GOT3 (cell line): ENCODE measurements at places on chromosomes 3 and 15.

DNA sequence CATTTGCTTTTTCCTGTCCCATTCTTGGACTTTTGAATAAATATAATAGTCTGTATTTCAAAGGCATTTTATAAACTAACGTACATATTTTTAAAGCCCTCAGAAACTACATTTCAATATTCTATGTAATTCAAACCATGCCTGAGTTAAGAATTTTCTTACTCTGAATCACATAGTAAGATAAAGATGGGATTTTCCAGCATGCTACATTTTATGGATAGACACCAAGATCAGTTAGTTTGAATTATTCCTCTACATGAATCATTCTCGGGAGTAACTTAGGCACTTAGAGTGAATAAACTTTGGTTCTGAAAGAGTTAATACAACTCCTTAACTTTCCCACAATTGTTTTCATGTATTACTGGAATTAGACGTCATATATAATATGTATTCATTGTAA lies 713.3 kb upstream of the CBLB start:
- DNase-seq = no peak

DNA sequence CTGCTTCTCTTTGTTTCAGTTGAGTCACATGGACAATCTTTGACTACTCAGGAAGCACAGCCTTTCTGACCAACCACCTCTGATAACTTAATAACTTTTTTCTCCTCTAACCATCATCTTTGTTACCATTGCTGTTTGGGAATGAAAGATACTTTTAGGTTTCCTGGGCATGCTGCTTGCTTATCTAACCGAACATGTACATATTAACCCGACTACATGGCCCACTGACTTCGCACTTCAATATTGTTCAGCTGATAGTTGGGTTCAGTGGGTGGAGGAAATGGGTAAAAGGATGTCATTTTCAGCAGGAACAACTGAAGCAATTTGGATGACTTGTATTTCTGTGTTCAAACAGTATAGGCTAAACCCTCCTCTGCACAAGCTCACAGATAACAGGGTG lies 214.3 kb downstream of the SQOR start:
- no peak for DNase-seq

DNA sequence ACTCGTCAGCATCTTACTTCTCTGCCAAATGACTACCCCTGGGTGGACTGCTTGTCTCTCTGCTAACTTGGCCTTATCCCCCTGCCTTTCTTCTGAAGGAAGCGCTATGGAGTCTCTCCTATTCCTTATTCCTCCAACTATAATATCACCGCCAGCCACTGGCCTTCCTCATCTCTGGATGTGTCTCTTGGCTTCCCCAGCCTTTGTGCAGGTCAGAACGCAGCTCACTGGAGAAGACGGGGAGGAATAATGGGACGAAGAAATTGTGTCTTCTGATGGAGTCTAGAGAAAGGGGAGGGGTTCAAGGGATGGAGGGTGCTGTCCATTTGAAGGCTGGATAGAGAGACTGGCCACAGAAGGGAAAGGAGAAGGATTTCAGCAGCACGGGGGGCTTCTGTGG lies 16.9 kb downstream of the ITGA11 start:
- DNase-seq = no peak

GRCh38 chr3:166897811-166898210 lies 482.3 kb downstream of the ZBBX start:
- no peak for DNase-seq

DNA sequence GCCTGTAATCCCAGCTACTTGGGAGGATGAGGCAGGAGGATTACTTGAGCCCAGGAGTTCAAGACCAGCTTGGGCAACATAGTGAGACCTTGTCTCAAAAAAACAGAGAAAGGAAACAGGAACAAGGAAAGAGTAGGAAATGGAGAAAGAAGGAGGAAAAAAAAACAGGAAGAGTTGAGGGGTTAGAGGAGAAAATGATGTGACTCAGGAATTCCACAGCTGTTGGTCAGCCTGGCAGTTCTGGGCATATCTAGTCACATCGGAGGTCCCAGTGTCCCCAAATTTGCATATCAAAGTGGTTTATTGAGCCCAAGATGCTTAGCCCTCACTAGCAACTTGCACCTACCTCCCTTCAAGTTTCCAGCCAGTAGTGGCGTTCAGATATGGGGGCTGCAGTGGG lies 18.8 kb upstream of the JMJD7 start:
- DNase-seq = no peak

GRCh38 chr3:16849229-16849628 lies 35.5 kb upstream of the PLCL2 start:
- no peak for DNase-seq

GRCh38 chr15:87902772-87903426 lies 353.6 kb downstream of the NTRK3 start:
- no peak for DNase-seq

DNA sequence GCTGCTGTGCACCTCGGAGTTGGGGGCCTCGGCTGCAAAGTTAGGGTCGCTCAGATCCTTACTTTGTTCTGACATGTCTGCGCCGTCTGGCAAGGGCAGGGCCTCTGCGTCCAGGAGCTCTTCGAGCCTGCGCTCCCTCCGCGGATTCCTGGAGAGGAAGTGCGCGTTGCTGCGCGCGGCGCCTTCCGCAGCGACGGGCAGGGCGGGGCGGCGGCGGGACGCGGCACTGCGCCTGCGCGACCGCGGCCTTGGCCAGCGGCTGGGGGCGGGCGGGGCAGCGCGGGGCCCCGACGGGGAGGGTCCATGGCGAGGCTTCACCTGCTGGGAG lies at the start of gene NDN:
Gene NDN (minus strand): TSS at position 163 of the 328 bp plus-strand sequence. CDS start 88 bp downstream, at position 75.
- peak; percentile 15 for DNase-seq

- no peak for DNase-seq
Observed at GRCh38 chr15:31327669-31328427, 1.2 kb downstream of the KLF13 start.

- no peak for DNase-seq
Observed at GRCh38 chr3:187610981-187611511, 59.1 kb downstream of the SST start.

DNA sequence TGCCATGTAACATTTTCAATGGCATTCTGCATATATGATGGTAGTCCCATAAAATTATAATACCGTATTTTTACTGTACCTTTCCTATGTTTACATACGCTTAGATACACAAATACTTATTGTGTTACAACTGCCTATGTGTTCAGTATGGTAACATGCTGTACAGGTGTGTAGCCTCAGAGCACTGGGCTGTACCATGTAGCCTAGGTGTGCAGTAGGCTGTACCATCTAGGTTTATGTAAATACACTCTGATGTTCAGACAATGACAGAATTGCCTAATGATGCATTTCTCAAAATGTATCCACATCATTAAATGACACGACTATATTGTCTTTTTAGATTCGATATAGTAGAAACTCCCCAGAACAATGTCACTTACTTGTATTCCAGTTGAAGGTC lies 22.7 kb downstream of the CD80 start:
- no peak for DNase-seq

DNA sequence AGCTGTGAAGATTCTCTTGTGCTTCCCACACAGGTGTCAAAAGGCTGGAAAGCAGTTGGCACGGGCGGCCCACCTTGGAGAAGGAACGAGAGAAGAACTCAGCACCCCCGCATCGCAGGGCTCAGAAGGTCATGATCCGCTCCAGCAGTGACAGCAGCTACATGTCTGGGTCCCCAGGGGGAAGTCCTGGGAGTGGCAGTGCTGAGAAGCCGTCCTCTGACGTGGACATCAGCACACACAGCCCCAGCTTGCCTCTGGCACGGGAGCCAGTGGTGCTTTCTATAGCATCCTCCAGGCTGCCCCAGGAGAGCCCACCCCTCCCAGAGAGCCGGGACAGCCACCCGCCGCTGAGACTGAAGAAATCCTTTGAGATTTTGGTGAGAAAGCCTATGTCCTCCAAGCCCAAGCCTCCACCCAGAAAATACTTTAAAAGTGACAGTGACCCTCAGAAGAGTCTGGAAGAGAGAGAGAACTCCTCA lies 31.4 kb downstream of the STARD5 start:
- no peak for DNase-seq

DNA sequence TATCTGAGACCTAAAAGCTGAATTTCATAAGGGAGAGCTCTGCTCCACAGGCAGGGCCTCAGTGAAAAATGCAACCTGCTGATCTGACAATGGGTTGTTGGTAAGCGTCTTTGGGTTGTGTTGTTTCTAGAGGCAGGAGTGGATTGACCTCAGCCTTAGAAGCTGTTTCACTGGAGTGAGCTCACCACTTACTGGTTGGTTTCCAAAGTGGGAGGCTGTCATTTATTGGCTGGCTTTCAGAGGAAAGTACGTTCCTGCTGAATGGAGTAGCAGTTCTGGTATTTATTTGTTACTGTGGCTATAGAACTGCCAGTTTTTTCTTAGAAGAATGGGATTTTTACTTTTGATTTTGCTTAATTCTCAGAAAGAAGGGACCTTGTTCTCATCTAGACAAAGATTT lies 29.3 kb upstream of the COL6A5 start:
- no peak for DNase-seq

GRCh38 chr3:178386880-178387279 lies 149.4 kb upstream of the KCNMB2 start:
- no peak for DNase-seq

- DNase-seq = no peak
Observed at GRCh38 chr3:67383379-67383778, 271.0 kb downstream of the SUCLG2 start.

DNA sequence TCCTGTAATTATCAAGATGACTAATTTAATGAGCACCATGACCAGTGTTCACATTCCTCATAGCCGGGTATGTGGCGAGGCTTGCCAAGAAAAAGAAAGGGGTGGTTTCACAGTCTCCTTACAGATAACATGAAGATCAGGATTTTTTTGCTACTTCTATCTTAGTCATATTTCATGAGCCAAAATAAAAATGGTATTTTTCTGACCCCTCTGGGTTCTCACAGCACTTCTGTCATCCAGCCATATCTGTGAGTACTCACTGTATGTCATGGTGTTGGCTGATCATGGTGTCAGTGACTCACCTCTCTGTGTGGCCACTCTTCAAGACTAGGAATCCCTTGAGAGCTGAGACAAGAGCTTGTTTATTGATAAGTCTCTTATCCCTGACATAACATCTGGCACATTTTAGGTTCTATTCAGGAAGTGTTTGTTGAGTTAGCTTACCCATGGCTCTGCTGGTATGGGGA lies 130.5 kb upstream of the LMCD1 start:
- DNase-seq = peak; percentile 8

DNA sequence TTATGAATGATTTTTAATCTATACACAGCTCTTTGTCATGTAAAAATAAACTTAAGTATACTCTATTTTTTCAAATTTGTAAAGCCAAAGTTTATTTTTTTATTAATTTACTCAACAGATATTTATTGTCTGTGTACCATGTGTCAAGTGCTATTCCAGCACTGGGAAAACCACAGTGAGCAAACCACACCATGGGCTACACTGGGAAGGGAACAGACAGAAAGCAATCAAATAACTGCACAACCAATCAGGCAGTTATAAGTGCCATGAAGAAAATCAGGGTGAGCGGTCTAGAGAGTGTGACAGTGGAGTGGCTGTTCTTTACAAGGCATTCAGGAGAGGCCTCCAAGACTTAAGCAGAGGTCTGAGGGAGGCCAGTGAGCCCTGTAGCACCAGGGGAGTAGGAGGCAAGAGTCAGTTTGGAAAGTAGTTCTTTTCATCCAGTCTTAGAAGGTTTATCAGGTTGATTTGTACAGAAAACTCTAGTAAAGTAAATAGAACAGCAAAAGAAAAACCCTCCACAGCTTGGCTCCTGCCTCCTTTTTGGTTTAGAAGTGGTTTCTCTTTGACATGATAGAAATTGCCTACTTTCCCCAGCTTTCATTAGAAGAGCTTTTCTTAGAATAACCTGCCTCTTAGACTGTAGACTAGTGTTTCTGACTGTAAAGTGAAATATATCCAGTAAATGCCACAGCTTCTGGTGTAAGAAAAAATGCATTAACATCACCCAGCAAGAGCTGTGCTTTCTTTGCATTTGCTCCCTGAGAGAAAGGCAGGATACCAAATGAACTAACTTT lies 13.7 kb downstream of the EIF2AK4 start:
- DNase-seq = no peak

GRCh38 chr3:132536442-132537153 lies 60.5 kb upstream of the ACKR4 start:
- DNase-seq = no peak

DNA sequence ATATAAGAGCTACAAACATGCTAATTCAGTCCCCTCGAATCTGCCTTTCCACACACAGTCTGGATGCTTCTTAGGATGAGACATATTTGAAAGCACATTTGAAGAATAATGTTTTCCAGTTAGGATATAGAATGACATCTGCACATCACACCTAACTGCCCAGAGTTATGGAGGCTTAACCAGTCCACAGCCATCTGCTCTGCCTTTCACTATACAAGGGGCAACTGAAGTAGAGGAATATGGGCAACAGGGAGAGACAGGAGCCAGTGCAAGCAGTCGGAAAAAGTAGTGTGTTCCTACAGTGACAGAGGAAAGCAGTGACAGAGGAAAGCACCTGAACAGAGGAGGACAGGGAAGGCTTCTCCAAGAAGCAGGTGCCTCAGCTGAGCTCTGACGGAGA lies 79.0 kb upstream of the CLDN18 start:
- no peak for DNase-seq

- DNase-seq = no peak
Observed at GRCh38 chr15:98620020-98620419, 28.3 kb upstream of the IGF1R start.

DNA sequence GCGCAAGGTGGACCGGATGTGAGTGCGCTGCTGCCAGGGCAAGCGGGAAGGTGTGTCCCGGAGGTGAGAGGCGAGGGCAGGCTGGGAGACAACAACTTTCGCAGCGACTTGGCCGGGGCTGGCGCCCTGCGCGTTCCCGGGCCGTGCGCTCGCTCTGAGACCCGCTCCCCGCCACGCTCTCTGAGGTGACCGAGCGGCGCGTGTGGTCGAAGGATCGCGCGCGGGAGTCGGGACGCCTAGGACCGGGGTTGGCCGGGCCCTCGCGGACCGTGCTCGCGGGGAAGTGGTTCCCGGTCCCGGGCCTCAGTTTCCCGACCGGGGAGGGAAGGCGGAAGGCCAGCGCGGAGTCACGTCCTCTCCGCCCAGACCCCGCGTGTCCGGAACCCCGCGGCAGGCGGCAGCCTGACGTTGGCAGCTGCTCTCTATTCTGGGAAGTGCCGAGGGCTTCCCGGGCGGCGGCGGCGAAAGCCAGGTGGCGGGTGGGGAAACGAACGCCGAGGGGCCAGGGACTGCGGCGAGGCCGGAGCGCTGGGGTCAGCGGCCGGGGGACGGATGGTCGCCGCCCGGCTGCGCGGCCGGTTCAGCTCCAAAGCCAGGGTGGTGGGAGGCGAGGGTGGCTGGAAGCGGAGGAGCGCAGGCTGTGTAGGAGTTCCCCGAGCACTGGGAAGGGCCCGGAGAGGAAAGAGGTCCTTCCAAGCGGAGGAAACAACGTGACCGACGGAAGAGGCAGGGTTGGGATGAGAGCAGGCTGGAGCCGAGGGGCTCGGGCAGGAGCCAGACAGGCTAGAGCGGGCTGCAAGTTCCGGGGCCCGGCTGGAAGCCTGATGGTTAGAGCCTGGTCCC lies 1.0 kb upstream of the IGF2BP2 start:
- no peak for DNase-seq

GRCh38 chr15:82566690-82567089 lies 26.4 kb upstream of the RPS17 start:
- no peak for DNase-seq

GRCh38 chr3:51727500-51727899 lies 20.6 kb downstream of the GRM2 start:
- no peak for DNase-seq
